ENCODE measurements at places on chromosomes 5 and 9.

DNA sequence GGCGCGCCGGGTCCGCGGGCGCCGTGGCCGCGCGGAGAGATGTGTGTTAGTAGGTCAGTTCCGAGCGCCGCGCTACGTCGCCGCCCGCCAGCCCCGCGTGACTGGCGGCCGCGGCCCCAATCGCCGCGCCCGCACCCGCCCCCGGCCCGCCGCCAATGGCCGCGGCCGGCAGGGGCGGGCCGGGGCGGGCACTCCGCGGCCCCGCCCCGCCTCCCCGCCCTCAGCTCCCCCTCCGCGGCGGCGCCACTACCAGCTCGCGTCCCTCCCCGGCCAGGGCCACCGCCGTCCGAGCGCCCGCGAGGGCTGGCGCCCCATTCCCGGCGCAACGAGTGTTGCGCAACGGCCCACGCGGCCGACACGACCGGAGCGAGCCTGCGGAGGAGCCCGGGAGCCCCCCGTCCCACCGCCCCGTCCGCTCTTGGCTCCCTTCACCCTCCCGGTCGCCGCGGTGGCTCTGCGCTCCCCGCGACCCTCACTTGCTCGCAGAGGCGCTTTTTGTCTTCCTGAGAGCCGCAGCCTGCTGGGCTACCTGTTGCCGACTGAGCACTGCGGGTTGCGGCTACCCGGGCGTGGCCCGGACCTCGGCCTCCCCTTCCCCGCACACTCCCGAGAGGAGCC, at the start of gene NFIL3:
NFIL3 (minus strand) TSS at position 48 of the 618 bp plus-strand sequence. CDS start 13,098 bp downstream, outside the sequence.
- DNase-seq = peak; percentile 54

DNA sequence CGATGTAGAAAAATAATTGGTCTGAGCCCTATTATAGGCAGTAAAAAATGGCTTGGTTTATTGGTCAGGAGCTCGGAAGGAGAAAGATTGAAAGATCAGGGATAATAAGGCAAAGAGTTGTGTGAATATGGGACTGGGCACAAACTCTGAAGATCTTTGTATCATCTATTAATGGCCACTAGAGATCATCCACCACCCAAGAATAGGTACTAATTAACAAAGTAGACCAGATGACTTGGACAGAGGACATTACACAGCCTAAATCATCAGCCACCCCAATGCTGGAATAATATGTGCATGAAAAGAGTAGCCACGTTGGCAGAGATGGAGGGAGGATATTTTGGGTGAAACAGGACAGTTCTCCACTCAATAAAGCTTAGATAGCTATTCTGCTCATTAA, 364.1 kb downstream of the EFNA5 start:
- DNase-seq = no peak

- DNase-seq = no peak
Observed at GRCh38 chr9:124290743-124291554, 33.2 kb downstream of the NEK6 start.

- DNase-seq = no peak
Observed at GRCh38 chr5:180339583-180340183, 13.5 kb downstream of the GFPT2 start.

DNA sequence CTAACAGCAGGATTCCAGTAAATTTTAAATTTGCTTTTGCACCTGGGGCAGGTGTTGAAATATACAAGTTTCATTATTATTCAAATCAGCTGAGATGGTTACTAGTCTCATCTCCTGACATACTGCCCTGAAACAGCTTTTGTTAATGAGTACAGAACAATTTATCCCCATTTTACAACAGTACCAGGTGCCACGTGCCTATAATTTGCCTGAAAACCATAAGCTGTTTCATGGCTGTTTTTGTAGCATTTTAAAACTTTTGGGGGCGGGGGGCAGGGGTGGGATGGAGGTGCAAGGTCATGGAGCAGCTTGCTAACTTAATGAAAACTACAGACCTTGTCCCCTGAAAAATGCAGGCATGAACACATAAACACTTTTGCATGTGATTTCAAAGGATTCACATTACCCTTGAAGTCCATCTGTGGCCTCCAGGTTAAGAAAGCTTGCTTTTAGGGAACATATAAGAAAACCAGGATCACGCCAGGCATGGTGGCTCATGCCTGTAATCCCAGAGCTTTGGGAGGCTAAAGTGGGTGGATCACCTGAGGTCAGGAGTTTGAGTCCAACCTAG, 42.1 kb downstream of the TIMD4 start:
- no peak for DNase-seq

- no peak for DNase-seq
Observed at GRCh38 chr9:81578606-81579005, 110.7 kb downstream of the TLE1 start.

DNA sequence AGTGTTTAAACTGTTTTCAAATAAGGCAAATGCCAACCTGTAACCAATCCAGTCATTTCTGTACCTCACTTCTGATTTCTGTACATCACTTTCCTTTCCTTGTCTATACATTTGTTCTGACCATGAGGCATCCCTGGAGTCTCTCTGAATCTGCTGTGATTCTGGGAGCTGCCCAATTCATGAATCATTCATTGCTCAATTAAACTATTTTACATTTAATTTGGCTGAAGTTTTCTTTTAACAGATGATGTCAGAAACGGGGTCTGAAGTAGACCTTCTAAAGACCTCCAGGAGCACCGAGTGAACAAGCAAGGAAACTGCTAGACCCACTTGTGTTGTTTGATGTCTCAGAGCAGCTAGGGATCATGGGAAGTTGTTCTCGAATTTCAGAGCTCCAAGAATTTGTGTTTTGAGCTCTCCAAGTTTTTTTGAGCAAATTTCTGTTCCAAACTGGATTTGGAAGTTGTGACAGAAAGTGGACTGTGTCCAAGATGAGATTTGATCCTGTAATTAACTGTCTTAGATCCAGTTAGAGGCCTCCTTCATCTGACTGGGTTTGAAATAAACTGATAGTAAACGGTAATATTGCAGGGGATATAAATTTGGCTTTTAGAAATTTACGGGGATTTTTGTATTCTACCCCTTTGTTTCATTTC, 490.8 kb upstream of the ST8SIA4 start:
- no peak for DNase-seq
